ENCODE measurements at places on chromosomes 6 and 20.

DNA sequence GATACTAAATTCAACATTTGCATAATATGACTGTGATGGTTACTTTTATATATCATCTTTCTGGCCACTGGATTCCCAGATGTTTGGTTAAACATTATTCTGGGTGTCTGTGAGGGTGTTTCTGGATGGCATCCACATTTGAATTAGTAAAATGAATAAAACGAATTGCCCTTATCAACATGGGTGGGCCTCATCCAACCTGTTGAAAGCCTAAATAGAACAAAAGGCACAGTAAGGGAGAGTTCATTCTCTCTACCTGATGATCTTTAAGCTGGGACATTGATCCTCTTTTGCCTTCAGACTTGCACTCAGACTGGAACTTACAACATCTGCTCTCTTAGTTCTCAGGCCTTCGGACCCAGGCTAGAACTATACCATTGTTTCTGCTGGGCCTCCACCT, 57.6 kb downstream of the CD24 start:
- no peak for DNase-seq
- H3K36me3 ChIP-seq: no peaks in the 10 kb centered on the region
- peaks cover 1% of the 10 kb centered on the region for H3K27me3 ChIP-seq

- no peaks in the 10 kb centered on the region for H3K27me3 ChIP-seq
Observed at GRCh38 chr6:105301756-105302616, 100.9 kb downstream of the PREP start.

GRCh38 chr6:22884456-22884855, 315.1 kb downstream of the HDGFL1 start:
- DNase-seq: no peak
- H3K27me3 ChIP-seq: no peaks in the 10 kb centered on the region

GRCh38 chr20:43863821-43864544, 50.7 kb upstream of the TOX2 start:
- DNase-seq: no peak
- no peak overlapping the region for H3K27ac ChIP-seq
- H3K4me3 ChIP-seq: no peak overlapping the region
- H3K4me1 ChIP-seq: no peaks in the 10 kb centered on the region
- no peaks in the 10 kb centered on the region for H3K36me3 ChIP-seq
- peaks cover 8% of the 10 kb centered on the region for H3K27me3 ChIP-seq

DNA sequence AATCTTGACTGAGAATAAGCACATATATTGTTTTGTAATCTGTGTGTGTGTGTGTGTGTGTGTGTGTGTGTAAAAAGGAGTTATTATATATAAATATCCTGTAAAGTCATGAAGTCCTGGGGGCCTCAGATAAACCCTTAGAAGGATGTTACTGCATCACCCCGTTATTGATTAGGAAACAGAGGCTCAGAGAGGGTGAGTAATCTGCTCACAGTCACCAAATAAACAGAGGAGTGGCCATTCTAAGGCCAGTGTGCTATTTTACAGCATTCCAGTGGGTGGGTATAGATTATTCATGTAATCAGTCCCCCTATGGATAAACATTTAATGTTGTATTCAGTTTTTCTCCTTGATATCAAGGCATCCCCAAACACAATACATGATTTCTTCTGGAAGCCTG, 87.1 kb downstream of the CDC5L start:
- no peaks in the 10 kb centered on the region for H3K36me3 ChIP-seq
- H3K4me3 ChIP-seq: no peak overlapping the region
- H3K27ac ChIP-seq: no peak overlapping the region
- no peaks in the 10 kb centered on the region for H3K4me1 ChIP-seq
- no peak for DNase-seq
- peaks cover 7% of the 10 kb centered on the region for H3K27me3 ChIP-seq

DNA sequence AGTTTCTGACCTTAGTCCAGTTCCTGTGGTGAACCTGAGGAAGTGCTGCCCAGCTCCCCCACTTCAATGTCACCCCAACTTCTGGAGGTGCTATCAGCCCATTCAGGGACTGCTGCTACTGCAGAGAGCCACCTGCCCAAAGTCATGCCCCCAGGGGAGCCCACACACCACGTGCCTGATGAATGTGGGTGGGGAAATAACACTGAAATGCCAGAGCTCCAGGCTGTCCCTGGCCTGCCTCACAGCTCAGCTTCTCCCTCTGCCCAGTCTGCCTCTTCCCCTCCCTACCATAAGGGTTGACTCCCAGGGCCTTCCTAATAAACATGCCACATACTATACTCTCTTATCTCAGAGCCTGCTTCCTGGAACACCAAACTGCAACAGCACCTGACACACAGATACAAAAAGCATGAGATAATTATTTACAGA, 276.4 kb upstream of the MOCS1 start:
- no peaks in the 10 kb centered on the region for H3K36me3 ChIP-seq
- no peak overlapping the region for H3K4me3 ChIP-seq
- peaks cover 10% of the 10 kb centered on the region for H3K27me3 ChIP-seq
- H3K4me1 ChIP-seq: no peaks in the 10 kb centered on the region
- no peak for DNase-seq

DNA sequence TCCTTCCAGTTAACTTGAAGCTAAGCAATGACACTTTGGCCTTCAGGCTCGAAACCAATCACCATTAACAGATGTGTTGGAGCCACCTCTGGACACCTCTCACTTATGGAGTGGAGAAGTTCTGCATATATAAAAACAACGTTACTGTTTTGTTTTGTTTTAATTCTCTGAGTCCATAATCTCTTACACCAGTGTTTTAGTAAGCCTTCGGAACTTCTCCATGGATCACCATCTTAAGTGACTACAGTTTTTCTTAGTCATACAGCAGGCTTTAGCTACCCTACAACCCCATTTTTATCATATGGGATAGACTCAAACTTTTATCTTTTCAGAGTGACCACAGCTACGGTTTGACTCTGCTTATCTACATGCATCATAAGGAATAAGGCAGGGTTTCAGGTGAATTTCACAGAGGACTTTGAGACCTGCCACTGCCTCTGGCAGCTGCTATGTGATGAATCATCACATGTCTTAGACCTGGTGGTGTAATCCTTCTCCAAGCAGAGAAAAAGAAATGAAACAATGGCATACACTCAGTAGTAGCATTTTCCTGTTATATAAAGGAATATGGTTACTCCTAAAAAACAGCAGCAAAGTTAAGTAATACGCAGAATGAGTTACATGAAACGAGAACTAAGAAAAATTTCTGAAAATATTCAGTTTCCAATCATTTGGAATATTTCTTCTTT, 5.5 kb upstream of the HDDC2 start:
- H3K27ac ChIP-seq: no peak overlapping the region
- DNase-seq: no peak
- no peak overlapping the region for H3K4me3 ChIP-seq
- H3K4me1 ChIP-seq: peaks cover 12% of the 10 kb centered on the region

- no peak overlapping the region for H3K4me3 ChIP-seq
- H3K4me1 ChIP-seq: peaks cover 14% of the 10 kb centered on the region
- no peak for DNase-seq
- no peaks in the 10 kb centered on the region for H3K36me3 ChIP-seq
Observed at GRCh38 chr6:148564494-148565035, 182.3 kb upstream of the UST start.

GRCh38 chr20:58869662-58870227, 17.2 kb downstream of the GNAS start:
- H3K4me1 ChIP-seq: peaks cover 11% of the 10 kb centered on the region
- no peak for DNase-seq
- H3K27ac ChIP-seq: no peak overlapping the region

DNA sequence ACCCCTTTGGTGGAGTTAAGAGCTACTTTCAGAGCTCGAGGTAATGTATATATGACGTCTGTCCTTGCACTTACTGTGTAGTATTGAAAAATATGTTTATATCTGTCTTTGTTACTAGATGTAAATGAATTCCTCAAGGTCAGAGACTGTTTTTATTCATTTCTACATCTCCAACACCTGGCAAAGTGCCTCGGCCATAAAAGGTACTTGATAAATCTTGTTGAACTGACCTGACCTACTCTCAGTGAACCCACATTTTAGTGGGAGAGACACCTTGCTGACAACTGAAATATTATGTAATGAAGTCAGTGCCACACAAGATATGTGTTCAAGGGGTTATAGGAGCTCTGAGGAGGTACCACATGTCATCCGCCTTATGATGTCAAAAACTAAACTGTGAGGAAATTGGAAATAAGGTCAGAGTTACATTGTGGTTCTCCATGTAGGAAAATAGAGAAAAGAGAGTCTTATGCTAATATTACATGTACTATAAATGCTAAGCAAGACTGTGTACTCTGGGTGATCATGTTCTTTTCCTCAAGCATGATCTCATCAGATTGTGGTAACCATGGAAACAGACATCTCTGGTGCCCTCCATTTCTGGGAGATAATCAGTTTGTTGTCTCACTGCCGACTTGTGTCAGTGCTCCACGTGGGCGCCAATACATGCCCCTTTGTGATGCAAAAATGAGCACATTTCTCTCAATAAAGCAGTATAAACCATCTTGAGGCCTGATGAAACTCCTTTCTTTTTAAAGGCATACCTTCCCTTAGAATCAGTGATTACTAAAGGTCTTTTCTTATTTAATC, 5.7 kb upstream of the TMEM30A start:
- peaks cover 8% of the 10 kb centered on the region for H3K4me1 ChIP-seq
- peaks cover 2% of the 10 kb centered on the region for H3K36me3 ChIP-seq
- H3K27ac ChIP-seq: no peak overlapping the region
- no peak overlapping the region for H3K4me3 ChIP-seq
- no peak for DNase-seq
- no peaks in the 10 kb centered on the region for H3K27me3 ChIP-seq

- no peaks in the 10 kb centered on the region for H3K36me3 ChIP-seq
- H3K4me3 ChIP-seq: peak overlapping the region; percentile 83
- peaks cover 37% of the 10 kb centered on the region for H3K4me1 ChIP-seq
- H3K27ac ChIP-seq: no peak overlapping the region
- DNase-seq: no peak
Observed at GRCh38 chr20:10671919-10672623, 1.7 kb downstream of the JAG1 start.

- DNase-seq: no peak
- no peaks in the 10 kb centered on the region for H3K4me1 ChIP-seq
- H3K27me3 ChIP-seq: no peaks in the 10 kb centered on the region
Observed at GRCh38 chr6:12576389-12576788, 140.2 kb upstream of the PHACTR1 start.

GRCh38 chr6:96923871-96924493, 546 bp upstream of the KLHL32 start:
- DNase-seq: no peak
- H3K4me3 ChIP-seq: peak overlapping the region; percentile 94
- peaks cover 24% of the 10 kb centered on the region for H3K4me1 ChIP-seq
- peaks cover 3% of the 10 kb centered on the region for H3K36me3 ChIP-seq

- H3K4me3 ChIP-seq: no peak overlapping the region
- no peaks in the 10 kb centered on the region for H3K27me3 ChIP-seq
- no peak overlapping the region for H3K27ac ChIP-seq
- no peak for DNase-seq
- peaks cover 34% of the 10 kb centered on the region for H3K4me1 ChIP-seq
Observed at GRCh38 chr6:142900227-142900971, 44.6 kb downstream of the HIVEP2 start.

GRCh38 chr6:17725083-17725482, 18.4 kb upstream of the NUP153 start:
- peaks cover 3% of the 10 kb centered on the region for H3K27me3 ChIP-seq
- H3K36me3 ChIP-seq: no peaks in the 10 kb centered on the region
- no peaks in the 10 kb centered on the region for H3K4me1 ChIP-seq
- H3K27ac ChIP-seq: no peak overlapping the region
- H3K4me3 ChIP-seq: no peak overlapping the region
- DNase-seq: no peak

Measured in activated B cell treated with CpG ODN at 0.5 μM for 24 hours (primary cell).